ENCODE measurements at places on chromosomes 7 and 10. TPM values are rescaled to one million over a fixed set of nuclear protein-coding genes. Genes with fewer than 3 reads are reported as not detected.

CAPZA2 gene
- 209 TPM for total RNA-seq

MEOX2 gene
- total RNA-seq = 12.6 TPM

KMT2E gene
- total RNA-seq = 37.7 TPM

NXPH1 gene
- not detected for total RNA-seq

- no peak for DNase-seq
These were observed 402.6 kb downstream of the AUTS2 start for GRCh38 chr7:70000737-70001348.

GRCh38 chr10:44883593-44884331 is 27.4 kb upstream of the TMEM72 start:
- DNase-seq = no peak

GRCh38 chr10:124641282-124642087 is 102.7 kb downstream of the FAM53B start:
- no peak for DNase-seq

DNA sequence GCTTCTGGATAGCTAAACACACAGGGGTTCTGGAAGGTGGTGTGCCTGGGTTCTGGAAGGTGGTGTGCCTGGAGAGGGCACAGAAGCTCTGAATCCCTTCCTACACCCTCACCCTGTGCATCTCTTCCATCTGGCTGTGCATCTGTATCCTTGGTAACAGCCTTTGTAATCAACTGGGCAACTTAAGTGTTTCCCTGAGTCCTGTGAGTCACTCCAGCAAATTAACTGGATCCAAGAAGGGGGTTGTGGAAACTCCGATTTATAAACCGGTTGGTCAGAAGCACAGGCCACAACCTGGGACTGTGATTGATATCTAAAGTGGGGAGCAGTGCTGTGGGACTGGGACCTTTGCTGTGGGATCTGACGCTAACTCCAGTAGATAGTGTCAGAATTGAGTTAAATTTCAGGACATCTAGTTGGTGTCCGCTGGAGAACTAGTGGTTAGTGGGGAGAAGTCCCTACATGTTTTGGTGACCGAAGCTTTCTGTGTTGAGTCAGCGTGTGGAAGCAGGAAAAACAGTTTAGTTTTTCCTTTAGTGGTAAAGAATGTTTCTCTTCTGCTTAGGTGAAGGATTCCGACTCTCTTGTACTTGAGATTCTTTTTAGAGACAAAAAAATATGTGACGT is 228.1 kb downstream of the BMPER start:
- no peak for DNase-seq

GRCh38 chr10:128518000-128518399 is 391.8 kb upstream of the MKI67 start:
- no peak for DNase-seq

GRCh38 chr10:110793128-110793812 is 78.5 kb upstream of the PDCD4 start:
- no peak for DNase-seq

- DNase-seq = peak; percentile 28
These were observed 106.2 kb upstream of the KCTD7 start for GRCh38 chr7:66522518-66522917.

DNA sequence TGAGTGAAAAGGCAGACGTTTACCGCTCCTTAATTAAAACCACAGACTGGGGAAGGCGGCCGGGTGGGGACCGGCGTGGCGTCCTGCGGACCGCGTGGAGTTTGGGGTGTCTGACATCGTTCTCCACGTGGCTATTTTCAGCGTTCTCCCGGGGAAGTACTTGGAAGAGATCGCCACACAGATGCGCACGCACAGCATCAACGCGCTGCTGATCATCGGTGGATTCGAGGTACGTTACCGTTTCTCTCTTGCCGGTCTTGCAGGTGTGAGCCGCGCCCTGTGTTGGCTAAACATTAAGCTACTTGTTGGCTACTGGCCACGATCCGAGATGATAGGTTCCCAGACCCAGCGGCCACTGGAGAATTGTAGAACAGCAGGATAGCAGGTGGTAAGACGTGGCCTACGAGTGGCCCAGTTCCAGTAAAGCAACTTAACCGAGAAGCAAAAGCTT is 51.3 kb downstream of the PFKP start:
- DNase-seq = no peak

- no peak for DNase-seq
These were observed 185.5 kb upstream of the SH2B2 start for GRCh38 chr7:102101111-102101551.

DNA sequence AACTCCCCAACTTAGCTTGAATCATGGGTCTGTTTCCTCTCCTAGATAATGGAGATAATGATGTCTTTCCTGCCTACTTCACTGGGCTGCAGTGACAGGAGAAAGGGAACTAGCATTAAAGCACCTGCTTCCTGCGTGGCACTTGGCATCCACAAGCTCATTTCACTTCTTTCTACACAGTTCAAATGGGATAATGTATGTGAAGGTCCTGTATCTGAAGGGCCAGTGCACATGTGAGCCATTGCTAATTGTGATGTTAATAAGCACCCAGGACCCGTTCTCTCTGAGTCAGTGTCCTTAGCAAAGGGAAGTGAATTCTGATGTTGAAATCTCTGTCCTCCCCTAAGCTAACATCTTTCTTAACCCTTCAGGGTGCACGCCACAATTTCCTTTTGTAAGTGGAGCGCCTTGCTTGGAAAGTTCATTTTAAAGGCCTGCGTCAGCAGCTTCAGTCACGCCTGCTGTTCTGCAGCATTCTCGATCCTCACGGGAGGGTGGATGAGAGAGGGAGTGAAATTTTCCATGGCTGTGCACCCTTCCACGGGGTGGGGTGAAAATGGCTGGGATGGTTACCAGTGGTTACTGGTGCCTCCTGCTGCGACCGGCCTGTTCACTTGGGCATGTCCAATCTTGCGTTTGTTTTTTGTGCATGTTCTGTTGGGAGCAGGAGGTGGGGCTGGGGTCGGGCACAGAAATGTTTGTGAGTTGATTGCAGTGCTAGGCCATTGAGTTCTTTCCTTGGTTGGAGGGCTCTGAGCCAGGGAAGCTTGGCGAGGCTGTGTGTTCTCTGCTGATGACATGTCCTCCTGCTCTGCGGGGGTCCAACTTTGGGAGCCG is 59.2 kb downstream of the HK1 start:
- DNase-seq = no peak

GRCh38 chr7:83658126-83658525 is 9.2 kb upstream of the SEMA3E start:
- DNase-seq = no peak

GRCh38 chr10:34475786-34476185 is 339.3 kb downstream of the PARD3 start:
- DNase-seq = no peak

DNA sequence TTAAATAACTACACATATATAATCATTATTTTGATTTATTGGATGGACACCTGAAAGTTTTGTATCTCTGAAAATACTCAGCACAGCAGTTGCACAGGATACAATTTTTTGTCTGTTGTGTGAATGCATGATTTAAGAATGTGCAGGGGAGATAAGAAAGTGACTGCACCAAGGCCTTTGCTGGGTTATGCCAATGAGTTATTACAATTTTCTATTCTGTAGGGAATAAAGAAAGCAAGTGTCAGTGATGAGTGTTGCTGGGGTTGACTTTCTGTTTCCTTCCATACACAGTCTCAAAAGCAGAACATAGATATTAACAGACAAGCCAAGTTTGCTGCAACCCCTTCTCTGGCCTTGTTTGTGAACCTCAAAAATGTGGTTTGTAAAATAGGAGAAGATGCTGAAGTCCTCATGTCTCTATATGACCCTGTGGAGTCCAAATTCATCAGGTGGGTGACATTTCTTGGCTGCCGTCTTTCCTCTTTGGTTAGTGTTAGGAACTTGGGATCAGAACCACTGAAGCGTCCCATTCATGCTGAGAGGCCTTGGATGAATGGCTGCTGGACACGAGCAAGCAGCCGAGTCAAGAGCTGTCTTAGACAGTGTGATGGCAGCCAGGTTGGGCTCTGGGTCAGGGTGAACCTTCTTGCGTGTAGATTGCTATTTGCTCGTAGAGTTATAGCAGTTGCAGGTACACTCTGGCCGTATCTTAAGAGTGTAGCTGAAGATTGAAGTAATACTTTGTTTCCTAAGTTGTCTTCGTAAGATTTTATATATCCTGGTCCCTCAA is 92.8 kb downstream of the DOCK1 start:
- no peak for DNase-seq

GRCh38 chr7:152704796-152705384 is 28.9 kb upstream of the XRCC2 start:
- DNase-seq = no peak

Measured in Calu3 (cell line).